Activated naive CD4-positive, alpha-beta T cell treated with anti-CD3 and anti-CD28 coated beads, Interleukin-2, amount 50 U/mL, for 72 hours (primary cell): ENCODE measurements at places on chromosomes 5 and 9.

GRCh38 chr5:163718272-163718671, 212.9 kb downstream of the MAT2B start:
- DNase-seq, result no peak

GRCh38 chr5:153907170-153907775, 131.4 kb downstream of the FAM114A2 start:
- DNase-seq, result no peak

DNA sequence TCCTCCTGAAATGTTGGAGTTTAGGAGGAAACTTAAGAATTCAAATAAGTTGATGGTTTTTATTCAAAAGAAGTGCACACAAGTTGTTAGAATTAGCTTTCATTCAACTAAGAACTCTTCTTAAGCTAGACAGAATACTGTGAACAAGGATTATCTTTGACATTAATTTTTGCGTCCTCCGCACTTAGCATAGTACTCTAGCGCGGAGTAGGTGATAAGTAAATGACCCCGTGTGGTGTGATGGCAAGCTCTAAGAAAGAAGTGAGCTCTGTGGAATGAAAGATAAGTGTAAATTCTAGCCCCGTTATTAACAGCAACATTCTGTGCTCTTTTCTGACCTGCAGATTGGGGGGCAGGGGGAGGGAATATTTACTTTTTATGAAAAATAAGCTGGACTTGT, 1.0 kb downstream of the BRIX1 start:
- DNase-seq, result no peak

DNA sequence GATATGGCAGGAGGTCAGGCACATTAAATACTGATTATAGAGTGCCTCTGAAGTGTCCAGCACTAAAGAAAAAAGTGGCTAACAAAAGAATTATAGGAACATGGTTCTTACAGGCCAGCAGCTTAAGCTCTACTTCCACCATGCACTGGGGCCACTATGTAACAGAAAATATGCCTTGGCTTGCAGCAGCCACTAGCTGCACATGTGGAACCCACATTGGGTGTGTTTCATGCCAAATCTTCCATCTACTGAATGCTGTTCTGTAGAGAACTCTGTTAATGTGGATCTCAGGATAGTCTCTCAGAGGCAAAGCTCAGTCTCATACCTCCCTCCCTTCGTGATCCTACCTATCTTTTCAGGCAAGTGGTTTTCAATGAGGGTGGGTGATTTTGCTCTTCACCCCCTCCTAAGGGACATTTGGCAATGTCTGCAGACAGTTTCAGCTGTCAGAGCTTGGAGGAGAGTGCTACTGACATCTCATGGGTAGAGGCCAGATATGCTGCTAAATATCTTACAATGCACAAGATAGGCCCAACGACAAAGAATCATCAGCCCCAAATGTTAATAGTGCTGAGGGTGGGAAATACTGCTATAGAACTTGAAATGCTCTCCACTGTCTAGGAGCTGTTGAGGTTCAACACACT, 218.9 kb downstream of the TARS1 start:
- no peak for DNase-seq

- no peak for DNase-seq
Observed at GRCh38 chr5:39761199-39761950, 336.6 kb upstream of the DAB2 start.

GRCh38 chr9:761793-762560, 79.5 kb upstream of the DMRT1 start:
- no peak for DNase-seq

GRCh38 chr9:23120630-23121029, 674.0 kb downstream of the DMRTA1 start:
- no peak for DNase-seq

DNA sequence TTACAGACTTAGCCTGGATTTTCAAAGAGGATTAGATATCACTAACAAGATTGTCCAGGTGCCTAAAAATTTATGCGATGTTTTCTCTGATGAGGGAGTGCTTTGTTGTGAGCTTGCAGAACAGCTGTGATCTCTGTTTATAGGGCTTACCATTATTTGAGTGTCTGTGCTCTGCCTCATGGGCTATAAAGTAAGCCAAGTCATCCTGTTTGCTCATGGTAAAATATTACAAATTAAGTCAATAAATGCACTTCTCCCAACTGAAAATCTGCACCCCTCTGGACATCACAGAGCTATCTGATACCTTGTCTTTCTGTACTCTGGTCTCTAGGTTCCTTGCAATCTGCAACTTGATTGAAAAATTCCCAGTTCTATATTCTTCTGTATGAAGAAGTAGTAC, 293.4 kb upstream of the ACTBL2 start:
- no peak for DNase-seq

DNA sequence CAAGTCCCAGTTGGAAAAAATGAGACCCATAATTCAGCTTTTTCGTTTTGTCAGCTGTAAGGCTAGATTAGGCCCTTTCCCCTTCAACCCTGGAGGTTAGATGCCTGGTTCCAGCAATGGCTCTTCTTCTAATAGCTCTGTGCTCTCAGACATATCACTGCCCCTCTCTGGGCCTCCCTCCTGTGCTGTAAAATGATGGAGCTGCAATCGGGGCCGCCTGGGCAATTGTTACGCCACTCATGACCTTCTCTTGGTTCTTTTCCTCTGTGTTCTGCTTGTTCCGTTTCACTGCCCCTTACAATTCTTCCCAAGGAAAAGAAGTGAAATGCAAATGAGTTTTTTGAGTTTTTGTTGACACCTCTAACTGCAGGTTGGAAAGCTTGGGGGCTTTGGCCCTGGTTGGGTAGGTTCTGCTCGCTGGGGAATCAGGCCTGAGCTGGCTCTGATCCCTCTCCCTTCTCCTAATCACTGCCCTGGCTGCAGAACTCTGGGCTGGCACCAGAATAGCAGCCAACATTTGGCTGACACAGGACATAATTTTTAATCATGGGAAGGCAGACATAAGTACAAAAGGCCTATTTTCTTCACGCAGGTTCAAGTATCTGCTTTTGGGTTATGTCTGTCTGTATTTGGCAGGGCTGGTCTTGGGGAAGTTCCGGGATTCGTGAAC, 110.9 kb downstream of the FOXD1 start:
- no peak for DNase-seq

GRCh38 chr5:78320401-78320800, 25.9 kb upstream of the AP3B1 start:
- no peak for DNase-seq

GRCh38 chr9:69115621-69116020, 58.5 kb upstream of the TJP2 start:
- DNase-seq, result no peak

GRCh38 chr9:131585375-131585774, 40.1 kb downstream of the PRRT1B start:
- no peak for DNase-seq

- no peak for DNase-seq
Observed at GRCh38 chr9:76135902-76136301, 245.4 kb downstream of the PCSK5 start.

DNA sequence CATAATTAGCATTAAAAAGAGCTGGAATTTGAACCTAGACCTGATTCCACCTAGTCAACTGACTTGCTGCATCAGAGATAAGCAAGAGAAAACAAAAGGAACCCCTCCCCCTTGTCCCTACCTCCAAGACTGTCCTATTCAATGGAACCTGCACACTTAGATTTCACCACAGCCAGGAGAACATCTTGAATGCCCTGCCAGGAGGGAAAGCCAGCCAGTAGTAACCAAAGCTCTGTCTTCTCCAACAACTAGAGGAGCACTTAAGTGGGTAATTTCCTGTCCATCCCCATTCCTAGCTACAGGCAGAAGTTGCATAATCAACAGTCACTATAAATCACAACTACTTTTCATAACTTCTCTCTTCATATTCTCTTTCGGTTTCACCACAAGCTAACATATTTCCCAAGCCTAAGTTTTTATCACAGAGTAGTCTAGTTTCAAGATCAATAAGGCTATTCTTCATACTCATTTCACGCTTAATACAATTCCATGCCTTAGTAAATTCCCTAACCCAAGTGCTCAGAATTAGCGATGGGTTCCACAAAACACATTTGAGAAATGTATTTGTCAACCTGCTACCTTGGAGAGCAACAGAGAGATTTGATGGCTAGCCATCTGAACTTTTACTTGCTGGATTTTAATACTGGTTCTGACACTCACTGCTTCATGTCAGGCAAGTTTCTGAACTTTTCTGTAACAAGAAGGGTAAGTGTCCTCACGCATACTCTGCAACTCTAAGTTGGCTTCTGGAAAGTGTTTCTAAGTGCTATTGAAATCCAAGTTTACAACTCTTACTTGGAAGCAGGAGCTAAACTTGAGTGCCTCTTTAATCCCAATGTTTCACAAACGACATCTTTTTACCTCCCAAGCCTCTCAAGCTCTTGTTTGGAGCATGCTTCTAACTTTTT, 2.0 kb downstream of the DENND1A start:
- DNase-seq, result no peak

GRCh38 chr5:134521841-134522240, 3.6 kb upstream of the JADE2 start:
- DNase-seq, result no peak

DNA sequence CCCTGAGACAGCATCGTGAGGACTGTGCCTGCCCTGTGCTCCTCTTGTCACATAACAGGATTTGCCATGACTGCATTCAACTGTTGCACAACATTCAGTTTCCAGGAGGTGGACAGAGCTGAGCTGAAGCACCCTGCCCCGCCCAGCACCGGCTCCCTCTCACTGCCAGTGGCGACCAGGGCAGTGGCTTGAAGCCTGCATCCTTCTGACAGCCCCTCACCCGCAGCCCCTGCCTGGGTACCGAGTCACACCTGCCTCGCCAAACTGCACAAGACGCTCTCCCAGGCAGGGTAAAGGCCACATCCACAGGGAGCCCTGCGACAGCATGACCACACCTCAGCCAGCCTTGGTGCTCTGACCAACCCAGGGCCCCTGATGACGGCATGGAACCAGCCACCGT, 59.9 kb upstream of the ZNF354A start:
- no peak for DNase-seq

DNA sequence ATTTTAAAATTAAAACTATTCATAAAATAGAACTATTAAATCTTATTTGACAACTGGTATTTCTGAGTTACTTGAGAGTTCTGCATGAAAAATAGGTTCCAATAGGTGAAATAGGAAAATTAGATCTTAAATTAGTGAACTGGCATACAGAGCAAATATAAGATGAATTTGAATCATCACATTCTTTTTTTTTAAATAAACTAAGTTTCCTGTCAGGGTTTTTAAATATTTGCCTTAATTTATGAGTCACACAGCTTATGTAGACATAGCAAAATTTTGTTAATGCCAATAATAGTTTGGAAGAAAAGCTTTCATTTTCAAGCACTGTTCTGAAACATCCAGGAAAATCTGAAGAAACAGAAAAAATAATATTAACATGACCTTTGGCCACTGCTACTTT, 311.7 kb upstream of the HAPLN1 start:
- no peak for DNase-seq

GRCh38 chr9:130283539-130284248, 18.1 kb downstream of the HMCN2 start:
- DNase-seq, result no peak

DNA sequence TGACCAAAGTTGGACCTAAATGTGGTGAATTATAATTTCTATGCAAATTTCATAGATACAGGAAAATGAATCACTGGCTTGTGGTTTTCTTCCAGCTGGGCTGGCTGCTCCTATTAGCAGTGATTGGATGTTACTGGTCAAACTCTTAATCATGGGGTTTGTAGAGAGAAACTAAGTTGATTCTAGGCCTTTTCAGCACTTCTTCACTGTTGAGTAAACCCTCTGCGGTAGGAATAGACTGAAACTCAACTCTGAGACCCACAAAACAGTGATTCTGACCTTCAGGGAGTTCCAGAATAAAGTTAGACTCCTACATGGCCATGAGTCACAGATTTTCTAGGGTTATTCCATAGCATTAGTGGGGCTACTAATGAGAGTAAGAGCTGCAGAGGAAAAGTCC, 47.9 kb upstream of the FKTN start:
- no peak for DNase-seq

DNA sequence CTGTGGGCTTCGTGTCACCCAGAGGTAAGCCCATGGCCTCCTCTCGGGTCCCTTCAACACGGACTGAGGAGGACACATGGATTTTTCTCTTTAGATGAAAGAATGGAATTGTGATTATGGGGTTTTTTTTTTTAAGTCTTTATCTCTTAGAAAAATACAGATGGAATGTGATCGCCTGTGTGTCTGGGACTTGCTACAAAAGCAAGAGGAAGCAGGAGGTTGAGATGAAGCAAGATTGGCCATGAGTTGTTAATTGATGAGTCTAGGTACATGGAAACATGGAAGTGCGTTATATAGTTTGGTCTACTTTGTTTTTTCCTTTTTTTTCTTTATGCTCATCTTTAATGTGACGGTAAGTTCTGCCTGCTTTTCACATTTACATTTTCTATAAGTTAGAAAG, 14.6 kb downstream of the USP20 start:
- no peak for DNase-seq

DNA sequence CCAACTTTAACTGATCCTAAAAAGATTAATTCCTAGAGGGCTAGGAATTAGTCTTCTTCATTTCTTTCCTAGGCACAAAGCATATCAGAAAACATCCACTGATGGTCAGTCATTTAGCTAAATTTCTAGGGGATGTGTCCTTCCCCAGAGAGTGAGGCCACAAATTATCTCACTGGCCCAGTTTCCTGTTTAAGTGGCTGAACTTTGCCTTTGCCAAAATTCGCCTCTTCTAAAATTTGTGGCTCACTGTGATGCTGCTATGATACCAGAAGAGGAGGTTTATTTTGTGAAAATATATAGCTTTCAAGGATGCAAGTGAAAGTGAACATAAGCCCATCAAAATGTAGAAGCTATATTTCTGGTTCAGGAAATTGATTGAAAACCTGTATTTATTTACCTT, 98.1 kb upstream of the FER start:
- DNase-seq, result no peak

DNA sequence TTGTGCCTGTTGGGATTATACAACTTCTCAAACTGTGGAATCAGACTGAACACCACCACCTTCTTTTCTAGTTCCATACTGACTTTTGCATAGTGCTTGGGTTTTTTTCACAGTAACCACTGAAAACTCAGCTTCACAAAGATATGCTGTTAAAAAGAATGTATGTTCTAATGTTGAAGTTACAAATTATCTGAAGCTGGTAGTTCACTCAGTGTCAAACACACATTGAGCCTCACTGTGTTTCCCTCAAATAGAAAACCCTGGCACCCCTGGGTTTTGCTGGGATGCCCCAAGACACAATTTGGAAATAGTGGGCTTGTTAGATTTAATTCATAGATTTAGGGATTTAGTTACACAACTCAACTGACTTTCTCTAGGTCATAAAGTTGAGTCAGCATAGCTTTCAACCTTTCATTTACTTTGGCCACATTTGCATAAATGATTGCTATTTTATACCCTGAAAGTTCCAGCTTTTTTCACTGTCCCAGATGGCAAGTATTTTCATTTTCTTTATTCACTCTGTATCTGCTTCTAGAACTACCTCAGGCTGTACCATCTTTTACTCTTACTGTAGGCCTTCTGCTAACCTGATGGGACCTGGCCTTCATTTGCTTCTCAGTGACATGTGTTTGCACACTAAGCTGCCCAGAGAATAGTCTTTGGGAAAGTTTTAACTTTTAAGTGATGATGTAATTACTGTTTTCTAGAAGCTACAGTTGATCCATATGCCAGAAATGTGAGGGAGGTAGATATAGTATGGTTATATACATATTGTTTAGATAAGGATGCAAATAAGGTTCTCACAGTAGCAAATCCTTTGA, 115.1 kb downstream of the CDC42SE2 start:
- no peak for DNase-seq
